ENCODE measurements at places on chromosomes 11 and 22.

GRCh38 chr11:68948496-68948895 is 32.3 kb downstream of the MRGPRD start:
- no peak for DNase-seq

GRCh38 chr11:35165030-35165422 is 26.1 kb downstream of the CD44 start:
- DNase-seq, result no peak

GRCh38 chr11:130243816-130244215 is 70.9 kb downstream of the ZBTB44 start:
- DNase-seq, result no peak

DNA sequence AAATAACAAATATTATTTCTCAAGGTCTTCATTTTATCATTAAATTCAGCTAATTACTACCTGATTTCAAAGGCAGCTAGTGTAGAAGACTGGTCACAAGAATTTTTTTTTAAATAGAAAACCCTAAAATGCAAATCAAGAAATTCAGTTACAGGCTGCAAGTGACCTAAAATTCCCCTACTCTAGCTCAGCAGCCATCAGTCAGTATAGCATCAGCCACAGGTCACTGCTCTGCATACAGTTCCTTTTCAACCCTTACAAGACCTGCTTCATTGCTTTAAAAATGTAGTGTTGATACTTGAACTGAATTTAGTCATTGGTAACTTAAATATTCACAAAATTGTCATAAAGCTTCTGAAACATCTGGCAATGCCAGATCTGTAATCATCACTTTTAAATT is 9.5 kb upstream of the B3GNT6 start:
- no peak for DNase-seq

GRCh38 chr22:47624252-47625012 is 862.0 kb downstream of the TBC1D22A start:
- DNase-seq, result no peak

- DNase-seq, result no peak
Measured at GRCh38 chr11:124535552-124536232, 7.8 kb downstream of the OR8B12 start.

DNA sequence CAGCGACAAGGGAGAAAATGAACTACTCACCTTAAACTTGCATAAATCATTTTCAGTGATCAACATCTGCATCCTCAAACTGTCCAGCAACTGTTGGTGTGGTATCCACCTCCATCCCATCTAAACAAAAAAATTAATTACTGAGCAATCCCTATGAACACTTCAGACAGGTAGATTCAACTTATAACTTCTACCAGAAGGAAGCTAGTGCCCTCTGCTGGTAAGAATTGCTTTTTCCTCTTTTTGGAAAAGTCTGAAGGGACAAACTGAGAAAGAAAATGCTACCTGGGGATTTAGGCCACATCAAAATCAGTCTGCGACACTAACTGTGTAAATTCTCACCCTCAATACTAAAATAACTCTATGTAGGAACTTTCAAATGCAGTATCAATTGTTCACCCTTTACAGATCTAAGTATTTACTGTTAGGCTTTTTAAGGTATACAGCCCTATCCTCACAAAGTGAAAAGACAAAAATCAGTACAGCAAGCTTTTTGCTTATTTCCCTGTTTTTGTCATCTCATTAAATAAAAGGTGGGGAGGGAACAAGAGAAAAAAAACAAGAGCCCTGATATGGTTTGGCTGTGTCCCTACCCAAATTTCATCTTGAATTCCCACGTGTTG is 17.9 kb downstream of the CLNS1A start:
- no peak for DNase-seq

GRCh38 chr22:49884503-49885260 is 31.0 kb downstream of the ZBED4 start:
- DNase-seq, result no peak

GRCh38 chr11:405954-406795 is 8.6 kb downstream of the SIGIRR start:
- no peak for DNase-seq

DNA sequence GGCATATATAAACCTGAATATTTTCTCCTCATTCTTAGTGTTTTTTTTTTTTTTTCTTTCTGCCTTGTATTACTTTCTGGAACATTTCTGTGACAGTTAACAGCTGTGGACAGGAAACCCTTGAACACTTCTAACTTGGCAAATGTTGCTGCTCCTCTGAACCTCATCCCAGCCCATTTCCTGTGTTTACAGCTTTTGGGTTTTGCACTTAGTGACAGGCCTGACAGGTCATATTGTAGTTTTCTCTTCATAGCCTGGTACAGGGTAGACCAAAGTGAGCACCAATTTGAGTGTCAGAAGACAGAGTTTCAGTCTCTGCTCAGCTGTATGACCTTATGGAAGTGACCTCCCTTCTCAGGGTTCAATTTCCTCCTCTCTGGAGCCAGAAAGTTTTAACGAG is 91.6 kb downstream of the STIM1 start:
- no peak for DNase-seq

- DNase-seq, result no peak
Measured at GRCh38 chr11:92272651-92273050, 48.0 kb downstream of the FAT3 start.

GRCh38 chr22:48346911-48347310 is 1480.8 kb downstream of the BRD1 start:
- no peak for DNase-seq

DNA sequence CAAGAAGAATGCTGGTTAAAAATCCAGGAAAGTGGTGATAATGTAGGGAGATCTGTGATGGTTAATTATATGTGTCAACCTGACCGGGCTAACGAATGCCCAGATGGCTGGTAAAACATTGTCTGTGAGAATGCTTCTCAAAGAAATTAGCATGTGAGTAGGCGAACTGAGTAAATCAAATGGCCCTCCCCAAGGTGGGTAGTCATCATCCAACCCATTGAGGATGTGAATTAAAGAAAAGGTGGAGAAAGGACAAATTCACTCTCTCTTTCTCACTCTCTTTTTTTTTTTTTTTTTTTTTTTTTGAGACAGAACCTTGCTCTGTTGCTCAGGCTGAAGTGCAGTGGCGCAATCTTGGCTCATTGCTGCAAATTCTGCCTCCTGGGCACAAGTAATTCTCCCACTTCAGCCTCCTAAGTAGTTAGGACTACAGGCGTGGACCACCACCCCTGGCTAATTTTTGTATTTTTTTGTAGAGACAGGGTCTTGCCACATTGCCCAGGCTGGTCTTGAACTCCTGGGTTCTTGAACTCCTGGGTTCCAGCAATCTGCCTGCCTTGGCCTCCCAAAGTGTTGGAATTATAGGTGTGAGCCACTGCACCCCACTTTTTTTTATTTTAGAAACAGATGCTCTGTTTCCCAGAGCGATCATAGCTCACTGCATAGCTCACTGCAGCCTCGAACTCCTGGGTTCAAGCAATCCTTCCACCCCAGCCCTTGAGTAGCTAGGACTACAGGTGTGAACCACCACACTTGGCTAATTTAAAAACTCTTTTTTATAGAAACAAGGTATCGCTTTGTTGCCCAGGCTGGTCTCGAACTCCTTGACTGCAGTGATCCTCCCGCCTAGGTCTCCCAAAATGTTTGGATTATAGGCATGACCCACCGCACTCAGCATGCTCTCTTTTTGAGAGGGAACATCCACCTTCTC is 22.0 kb upstream of the P2RY6 start:
- DNase-seq, result no peak

Measured in activated T-helper 9 cell treated with anti-CD3 and anti-CD28 coated beads, Interleukin-2, amount 50 U/mL, for 16 hours (primary cell).